ENCODE measurements at places on chromosomes 5 and 9.
A peak's percentile ranks its signal among the peaks of the same experiment; 100 is the strongest.

DNA sequence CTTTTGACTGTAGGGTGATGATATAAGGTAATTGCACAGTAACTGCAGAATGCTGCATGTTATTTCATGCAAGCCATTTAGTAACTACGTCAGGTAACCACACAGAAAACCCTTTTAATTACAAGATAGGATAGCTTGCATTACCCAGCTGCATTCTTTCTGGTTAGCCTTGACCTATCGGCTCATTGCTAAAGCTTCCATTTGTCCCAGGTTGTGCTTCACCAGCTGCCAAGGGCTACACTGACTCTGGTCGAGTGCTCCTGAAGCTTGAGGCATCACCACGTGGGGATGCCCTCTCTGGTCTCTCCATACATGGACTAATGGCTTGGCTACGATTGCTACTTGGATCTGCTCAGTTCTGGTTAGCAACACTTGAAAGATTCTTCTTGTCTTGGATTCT, 81.1 kb upstream of the SLC12A2 start:
- DNase-seq = no peak

DNA sequence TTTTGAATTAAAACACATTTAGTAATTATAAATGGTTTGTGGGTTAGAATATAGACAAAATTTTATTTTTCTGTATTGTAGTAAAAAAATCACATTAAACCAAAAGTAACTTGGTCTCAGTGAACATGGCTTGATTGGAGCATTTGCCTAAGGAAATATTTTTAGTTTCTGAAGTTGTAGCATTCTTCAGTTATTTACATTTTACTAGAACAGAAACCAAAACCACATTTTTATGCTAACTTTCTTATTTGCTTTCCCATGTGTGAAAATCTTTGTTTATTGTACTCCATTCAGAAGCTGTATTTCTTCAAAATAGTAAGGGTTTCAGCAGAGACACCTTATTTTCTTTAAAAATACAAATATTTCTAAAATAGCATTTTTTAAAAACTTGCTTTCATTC, 129.9 kb downstream of the SGCD start:
- no peak for DNase-seq

GRCh38 chr9:2362150-2362549, 259.4 kb upstream of the VLDLR start:
- no peak for DNase-seq

DNA sequence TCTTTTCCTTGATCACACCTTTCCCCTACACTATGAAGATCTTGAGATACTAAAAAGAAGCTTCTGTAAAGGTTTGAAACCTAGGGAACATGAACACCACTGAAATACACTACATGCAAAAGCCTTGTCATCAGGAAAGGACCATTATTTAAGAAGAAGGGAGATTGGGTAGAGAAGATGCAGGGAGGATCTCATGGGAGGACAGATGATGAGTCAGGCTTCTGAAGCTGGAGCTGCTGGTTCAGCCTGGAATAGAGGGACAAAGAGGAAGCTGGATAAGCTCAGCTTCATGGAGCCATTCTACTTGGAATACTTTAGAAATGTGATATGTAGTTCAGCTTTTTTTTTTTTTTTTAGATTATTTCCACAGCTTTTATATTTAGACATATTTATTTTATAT, 169.8 kb downstream of the MAN2A1 start:
- DNase-seq = no peak

GRCh38 chr9:124012368-124013301, 1.1 kb downstream of the LHX2 start:
- DNase-seq = no peak

DNA sequence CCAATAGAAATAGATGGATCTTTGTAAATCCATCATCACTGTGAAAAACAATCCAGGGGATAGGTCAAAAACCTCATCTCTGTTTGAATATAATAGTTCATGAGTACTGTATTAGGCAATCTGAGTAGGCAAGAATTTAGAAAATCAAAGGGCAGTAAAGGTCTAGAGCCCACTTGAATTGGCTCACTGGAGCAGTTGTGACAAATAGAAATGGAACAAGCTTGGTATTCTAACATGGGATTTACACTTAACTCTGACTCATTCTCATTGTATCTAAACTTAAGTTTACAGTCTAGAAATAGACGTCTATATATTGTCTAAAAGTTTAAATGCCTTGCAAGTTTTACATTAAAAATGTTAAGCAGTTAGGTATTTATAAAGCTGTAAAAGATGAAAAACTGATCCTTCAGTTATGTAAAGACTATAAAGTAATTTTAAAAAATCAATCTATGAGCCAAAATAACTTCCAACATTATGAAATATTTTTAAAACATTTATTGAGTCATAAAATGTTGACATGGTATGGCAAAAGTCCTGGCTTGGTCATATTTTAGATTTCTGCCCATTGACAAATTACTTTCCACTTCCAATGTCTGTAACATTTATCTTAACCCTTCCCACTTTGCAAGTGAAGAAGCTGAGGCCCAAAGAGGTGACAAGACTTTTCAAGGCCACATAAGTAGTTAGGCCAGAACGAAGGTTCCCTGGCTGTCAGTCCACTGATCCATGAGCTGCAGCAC, 203.7 kb upstream of the NREP start:
- DNase-seq = no peak

- DNase-seq = no peak
Observed at GRCh38 chr9:10232352-10232930, 380.4 kb downstream of the PTPRD start.

DNA sequence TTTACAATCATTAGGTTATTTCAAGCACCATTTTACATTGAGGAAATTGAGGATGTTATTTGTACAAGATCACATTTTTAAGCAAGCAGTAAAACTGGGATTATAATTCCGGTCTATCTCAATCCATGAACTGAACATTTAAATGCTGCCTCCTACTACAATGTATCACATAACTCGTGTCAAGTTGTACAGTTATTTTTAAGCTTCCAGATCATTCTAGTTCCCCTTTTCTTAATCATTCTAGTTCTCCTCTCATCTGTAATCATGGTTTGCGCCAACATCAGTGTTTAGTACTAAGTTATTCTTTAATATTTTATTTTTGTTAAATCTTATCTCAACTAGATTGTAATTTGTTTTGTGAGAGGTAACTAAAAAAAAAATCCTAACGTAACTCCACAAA, 2.4 kb upstream of the UHRF2 start:
- DNase-seq = no peak

GRCh38 chr5:997711-998110, 10.9 kb upstream of the NKD2 start:
- DNase-seq = no peak

DNA sequence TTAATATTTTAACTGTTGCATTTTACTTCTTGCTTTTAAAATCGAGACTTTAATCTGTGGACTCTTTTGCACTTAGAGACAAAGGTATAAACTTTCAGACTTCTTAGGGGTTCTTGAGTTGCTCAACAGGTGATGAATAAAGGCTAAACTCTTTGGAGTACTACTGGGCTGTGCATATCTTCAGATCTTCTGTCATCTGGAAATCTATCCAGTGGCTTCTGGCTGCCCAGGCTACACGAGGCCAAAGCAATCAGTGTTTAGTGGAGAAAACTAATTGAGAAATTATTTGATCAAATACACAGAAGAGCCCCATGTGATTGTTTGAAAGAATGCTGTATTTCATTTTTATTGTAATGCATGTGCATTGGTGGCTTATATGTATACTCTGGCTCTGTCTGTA, 146.1 kb downstream of the PBX3 start:
- no peak for DNase-seq

DNA sequence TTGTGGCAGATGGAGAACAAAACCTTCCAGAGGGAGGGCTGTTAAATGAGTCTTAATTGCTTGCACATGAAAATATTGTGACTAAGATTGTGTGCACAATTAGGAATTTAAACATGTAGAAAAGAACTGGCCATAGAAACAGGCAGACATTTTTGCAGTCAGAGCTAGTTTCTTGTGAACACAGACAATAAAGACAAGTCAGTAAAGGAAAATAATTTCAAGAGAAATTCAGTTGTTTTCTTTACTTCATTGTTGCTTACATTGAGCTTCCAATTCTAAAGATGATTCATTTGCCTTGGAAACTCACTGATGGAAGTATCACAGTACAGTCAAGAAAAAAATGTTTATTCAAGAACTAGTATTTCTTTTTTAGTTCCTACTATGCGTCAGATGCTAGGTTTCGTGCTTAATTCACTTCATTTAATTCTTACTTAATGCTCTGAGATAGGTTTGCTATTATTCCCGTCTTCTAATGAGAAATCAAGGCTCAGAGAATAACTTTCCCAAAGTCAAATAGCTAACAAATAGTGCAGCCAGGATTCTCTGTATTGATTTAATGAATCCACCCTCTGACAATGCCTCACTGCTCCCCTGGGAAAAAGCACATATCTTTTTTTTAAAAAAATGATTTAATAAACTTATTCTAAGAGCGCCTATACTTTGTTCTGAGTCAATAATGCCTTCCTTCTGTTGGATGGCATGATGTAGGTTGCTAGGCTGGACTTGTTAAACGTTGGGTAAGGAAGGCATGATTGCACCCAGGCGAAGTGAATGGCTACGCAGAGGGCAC, 581.4 kb downstream of the RAB3C start:
- peak; percentile 35 for DNase-seq

DNA sequence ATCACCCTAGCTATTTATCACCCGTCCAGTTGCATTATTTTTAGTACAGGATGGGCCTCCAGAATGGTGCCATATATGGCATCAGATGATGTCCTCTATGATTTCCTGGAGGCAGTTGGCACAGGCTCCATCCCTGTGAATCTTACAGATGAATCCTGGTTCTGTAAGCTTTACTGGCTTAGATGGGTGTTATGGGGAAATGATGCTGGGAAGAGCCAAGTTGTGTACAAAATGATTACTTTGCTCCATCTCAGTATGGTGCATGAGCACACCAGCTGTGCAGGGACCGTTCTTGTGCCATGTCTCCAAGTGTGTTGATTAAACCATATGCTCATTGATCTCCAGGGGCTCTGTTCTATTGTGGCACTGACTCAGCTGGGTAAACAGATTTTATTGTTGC, 755.7 kb downstream of the TLR4 start:
- no peak for DNase-seq

- DNase-seq = no peak
Observed at GRCh38 chr5:55154873-55155272, 5.1 kb upstream of the GPX8 start.

GRCh38 chr9:134267305-134267880, 58.9 kb upstream of the RXRA start:
- DNase-seq = no peak

GRCh38 chr9:98230789-98231188, 24.7 kb downstream of the TBC1D2 start:
- DNase-seq = no peak

GRCh38 chr5:151574444-151574996, 16.6 kb downstream of the FAT2 start:
- DNase-seq = no peak

GRCh38 chr9:89675058-89675742, 70.4 kb downstream of the GADD45G start:
- no peak for DNase-seq

All from BJ (cell line).